ENCODE measurements at places on chromosomes 4 and X.
A peak's percentile ranks its signal among the peaks of the same experiment; 100 is the strongest.

DNA sequence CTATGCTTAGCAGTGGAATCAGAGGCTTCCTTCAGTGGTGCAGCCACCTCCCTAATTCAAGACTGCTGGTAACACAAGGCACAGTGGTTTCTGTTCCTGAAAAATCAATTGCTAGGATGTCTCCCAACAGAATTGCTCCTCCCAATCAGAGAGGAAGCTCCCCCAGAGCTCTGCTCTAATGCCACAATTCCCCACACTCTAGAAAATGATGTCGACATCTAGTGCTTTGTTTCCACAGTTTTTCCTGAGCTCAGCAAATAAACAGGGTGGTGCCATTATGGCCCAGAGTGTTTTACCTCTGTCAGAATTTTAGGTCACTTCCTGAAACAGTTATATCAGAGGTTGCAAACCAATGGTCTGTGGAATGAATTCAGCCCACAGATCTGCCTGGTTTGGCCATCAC is 24.7 kb downstream of the TAB3 start:
- DNase-seq: no peak

- DNase-seq: no peak
These were observed 205.5 kb upstream of the NUDT6 start for GRCh38 chr4:123127875-123128274.

GRCh38 chrX:137988470-137988869 is 422.5 kb downstream of the ZIC3 start:
- no peak for DNase-seq

DNA sequence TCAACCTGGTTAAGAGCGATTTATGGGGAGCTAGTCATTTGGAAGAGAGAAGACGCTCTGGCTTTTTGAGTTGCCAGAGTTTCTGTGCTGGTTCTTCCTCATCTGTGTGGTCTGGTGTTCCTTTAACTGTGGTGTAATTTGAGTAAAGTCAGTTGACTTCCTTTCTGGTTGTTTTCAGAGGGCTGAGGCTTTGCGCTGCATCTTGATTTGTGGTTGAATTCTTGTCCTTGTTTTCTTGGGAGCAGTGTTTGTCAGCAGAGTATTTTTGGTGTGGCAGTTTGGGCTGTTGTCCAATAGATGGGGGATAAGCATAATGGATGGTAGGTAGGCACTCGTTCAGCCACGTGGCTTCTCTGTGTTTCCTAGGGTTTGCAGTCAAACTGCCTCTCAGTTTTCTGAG is 2143.2 kb upstream of the TENM3 start:
- DNase-seq: no peak

DNA sequence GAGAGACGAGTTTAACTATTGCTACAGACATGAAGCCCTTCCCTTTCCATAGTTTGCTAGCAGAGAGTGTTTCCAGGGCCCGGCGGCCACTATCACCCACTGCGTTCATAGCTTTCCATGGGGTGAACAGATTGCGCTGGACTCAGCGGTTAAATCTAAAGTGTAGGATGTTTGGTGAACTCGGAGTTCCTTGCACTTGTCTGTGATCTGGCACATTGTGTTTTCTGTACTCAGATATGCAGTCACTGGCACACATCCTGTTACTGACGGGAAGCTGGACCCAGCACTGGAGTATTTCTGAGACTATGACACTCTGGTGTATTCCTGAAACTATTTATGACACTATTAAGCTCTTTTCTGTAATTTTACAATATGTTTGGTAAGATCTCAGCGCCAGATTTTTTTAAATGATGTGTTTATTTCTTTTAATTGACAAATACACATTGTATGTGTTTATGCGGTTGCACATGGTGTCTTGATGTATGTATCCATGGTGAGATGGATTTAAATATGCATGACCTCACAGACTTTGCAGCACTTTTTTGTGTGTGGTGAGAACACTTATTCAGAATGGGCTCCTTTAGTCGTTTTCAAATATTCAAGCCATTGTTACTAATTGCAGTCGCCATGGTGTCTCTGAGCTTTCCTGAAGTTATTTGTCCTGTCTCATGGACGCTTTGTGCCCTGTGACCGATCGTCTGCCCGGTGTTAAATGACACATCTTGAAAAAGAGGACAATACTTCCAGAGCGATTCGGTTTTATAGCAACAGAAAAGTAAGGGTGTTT is 14.1 kb downstream of the CD99 start:
- DNase-seq: no peak

GRCh38 chr4:145679991-145680455 is at the start of gene C4orf51:
C4orf51 (plus strand) TSS chr4:145680146; CDS start chr4:145680204, 58 bp downstream.
- no peak for DNase-seq

- no peak for DNase-seq
These were observed 877 bp downstream of the GPRASP1 start for GRCh38 chrX:102652031-102652688.

- DNase-seq: no peak
These were observed 562.4 kb downstream of the TLL1 start for GRCh38 chr4:166435449-166435848.

DNA sequence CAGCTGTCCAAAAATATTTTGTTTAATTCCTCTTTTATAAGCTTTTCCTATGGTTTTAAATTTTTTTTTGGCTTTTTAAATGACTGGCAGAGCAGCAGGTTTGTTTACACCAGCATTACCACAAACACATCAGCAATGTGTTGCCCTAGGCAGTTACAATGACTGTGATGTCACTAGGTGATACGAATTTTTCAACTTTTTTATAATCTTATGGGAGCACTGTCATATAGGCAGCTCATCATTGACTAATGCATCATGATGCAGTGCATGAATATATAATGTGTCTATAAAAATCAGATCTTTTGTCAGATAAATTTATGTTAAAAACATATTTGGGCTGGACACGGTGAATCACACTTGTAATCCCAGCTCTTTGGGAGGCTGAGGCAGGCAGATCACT is 231.6 kb upstream of the SLIT2 start:
- DNase-seq: no peak

- no peak for DNase-seq
These were observed 21.0 kb upstream of the SORCS2 start for GRCh38 chr4:7171191-7171900.

- no peak for DNase-seq
These were observed 4.0 kb upstream of the EGF start for GRCh38 chr4:109908731-109909130.

DNA sequence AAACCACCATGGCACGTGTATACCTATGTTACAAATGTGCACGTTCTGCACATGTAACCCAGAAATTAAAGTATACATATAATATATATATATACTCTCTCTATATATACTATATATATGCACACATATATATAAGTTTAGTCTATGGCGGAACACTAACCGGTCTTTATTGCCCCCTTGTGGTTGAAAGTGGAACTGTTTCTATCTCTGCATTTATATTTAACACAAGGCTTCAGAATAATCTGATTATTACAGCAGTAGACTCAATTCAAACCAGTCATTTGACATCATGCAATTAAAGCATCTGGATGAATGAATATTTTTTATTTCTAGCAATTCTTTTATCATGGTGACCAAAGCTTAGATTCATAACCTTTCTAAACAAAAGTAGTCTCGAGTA is 14.6 kb downstream of the RAB9B start:
- peak; percentile 80 for DNase-seq

DNA sequence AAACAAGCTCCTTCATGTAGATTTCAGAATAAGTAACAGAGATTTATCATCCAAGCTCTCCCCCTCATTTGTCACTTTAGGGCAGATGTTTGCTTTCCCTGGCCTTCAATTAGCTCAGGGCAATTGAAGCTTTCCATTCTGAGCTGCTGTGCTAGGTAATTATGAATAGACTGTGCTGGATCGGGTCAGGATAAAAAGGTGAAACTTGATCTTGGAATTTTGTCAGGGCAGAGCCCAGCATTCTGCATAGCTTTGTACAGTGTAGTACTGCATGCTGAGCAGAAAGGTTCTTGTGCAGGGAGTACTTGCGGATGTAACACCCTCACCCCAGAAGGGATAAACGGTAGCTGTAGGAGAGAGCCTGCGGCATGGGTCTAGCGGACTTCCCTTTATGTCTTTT is 64.0 kb upstream of the CLDN34 start:
- DNase-seq: no peak

- no peak for DNase-seq
These were observed 324.3 kb downstream of the PTTG2 start for GRCh38 chr4:38284294-38285030.

GRCh38 chr4:101835121-101835904 is 44.8 kb downstream of the BANK1 start:
- no peak for DNase-seq

DNA sequence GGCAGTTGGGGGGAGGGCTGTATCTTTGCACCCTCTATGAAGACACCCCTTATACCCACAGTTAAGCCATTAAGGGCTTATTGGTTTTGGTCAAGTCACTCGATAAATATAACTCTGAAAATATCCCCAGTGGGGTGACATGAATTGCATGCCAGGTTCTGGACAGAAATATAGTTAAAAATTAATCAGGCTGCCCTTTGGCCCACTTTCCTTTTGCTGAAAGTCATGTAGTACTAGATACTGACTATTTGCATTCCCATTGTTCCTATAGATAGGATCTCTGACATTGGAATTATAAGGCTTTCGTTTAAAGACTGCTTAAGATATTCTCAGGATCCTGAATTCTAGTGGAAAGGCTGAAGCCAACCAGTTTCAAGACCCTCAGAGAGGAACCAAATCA is 43.5 kb upstream of the LAMP2 start:
- DNase-seq: no peak

GRCh38 chrX:46211079-46211478 is 334.1 kb downstream of the ZNF674 start:
- no peak for DNase-seq

DNA sequence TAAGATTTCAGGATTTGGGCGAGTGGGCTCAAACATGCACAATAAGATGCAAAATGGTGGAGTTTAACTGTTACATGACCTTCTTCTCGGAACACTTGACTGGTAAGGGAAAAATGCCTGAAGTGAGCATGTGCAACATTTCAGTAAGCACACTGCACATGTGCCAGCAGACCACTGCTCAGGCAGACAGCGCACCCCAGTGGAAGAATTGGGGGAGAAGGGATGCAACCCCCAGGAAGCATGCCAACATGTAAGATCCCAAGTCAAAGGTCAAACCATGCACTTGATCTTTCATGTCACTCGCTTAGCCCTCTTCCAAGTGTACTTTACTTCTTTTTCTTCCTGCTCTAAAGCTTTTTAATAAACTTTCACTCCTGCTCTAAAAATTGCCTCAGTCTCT is 256.3 kb downstream of the CENPC start:
- DNase-seq: peak; percentile 8

GRCh38 chr4:181685911-181686310 is 557.3 kb upstream of the TENM3 start:
- no peak for DNase-seq

All from NCI-H1694 (cell line).